ENCODE measurements at places on chromosomes 1 and 21.

- no peak for DNase-seq
Observed at GRCh38 chr1:176669782-176670181, 206.8 kb downstream of the PAPPA2 start.

GRCh38 chr1:223815865-223816264 lies 29.9 kb downstream of the TP53BP2 start:
- no peak for DNase-seq

GRCh38 chr1:216732121-216732520 lies 8.9 kb upstream of the ESRRG start:
- no peak for DNase-seq

DNA sequence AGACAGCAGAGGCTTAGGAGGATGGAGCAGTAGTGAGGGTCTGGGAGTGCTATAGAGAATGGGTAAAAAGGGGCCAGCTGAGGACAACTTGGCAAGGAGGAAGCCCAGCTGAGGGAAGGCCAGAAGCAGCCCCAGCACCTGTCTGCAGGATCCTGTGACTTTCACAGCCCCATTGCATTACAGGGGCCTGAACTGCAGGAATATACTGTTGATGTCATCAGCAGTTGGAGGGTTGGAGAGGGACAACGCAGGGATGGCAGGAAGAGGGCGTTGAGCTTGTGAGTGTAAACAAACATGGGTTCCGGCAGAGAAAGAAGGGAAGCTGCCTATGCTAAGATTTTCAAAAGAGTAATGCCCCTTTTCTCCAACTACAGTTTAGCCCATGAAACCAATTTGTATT lies 628.5 kb downstream of the SMYD3 start:
- no peak for DNase-seq

- no peak for DNase-seq
Observed at GRCh38 chr1:92975551-92976232, 14.4 kb upstream of the DIPK1A start.

- no peak for DNase-seq
Observed at GRCh38 chr1:156667610-156667967, 9.6 kb downstream of the NES start.

DNA sequence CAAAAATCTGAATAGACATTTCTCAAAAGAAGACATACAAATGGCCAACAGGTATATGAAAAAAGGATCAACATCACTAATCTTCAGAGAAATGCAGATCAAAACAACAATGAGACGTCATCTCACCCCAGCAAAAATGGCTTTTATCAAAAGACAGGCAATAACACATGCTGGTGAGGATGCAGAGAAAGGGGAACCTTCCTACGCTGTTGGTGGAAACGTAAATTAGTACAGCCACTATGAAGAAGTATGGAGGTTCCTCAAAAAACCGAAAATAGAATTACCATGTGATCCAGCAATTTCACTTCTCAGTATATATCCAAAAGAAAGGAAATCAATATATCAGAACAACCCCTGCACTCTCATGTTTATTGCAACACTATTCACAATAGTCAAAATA lies 65.1 kb upstream of the ATP1B1 start:
- no peak for DNase-seq

- DNase-seq = no peak
Observed at GRCh38 chr1:2376261-2376741, 15.1 kb downstream of the MORN1 start.

DNA sequence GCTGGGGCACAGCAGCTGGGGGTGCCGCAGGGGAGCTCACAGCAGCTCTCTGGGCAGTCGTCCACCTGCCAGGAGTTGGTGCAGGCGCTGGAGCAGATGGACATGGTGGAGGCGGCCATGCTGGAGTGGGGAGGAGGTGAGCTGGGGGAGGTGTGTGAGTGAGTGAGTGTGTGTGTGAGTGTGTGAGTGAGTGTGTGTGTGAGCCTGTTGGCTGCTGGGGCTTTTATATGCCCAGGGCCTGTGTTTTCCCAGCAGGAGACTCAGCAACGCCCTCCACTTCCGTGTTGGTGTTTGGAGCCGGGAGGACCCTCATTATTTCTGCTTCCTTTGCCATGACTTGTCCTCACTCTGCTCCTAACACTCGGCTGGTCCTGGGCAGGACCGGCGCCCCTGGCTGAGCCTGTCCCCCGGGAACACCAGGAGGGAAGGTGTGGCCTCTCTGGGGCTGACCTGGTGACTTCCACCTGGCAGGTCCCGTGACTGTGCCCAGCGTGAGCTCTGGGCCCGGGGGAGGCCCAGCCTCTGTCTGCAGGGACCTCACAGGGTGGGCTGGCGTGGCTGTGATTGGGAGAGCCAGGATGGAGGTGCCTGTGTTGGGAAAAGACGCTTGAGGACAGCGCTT lies at the start of gene KRTAP10-2:
Gene KRTAP10-2 (minus strand): TSS at position 166 of the 622 bp plus-strand sequence. CDS start 47 bp downstream, at position 119.
- no peak for DNase-seq

DNA sequence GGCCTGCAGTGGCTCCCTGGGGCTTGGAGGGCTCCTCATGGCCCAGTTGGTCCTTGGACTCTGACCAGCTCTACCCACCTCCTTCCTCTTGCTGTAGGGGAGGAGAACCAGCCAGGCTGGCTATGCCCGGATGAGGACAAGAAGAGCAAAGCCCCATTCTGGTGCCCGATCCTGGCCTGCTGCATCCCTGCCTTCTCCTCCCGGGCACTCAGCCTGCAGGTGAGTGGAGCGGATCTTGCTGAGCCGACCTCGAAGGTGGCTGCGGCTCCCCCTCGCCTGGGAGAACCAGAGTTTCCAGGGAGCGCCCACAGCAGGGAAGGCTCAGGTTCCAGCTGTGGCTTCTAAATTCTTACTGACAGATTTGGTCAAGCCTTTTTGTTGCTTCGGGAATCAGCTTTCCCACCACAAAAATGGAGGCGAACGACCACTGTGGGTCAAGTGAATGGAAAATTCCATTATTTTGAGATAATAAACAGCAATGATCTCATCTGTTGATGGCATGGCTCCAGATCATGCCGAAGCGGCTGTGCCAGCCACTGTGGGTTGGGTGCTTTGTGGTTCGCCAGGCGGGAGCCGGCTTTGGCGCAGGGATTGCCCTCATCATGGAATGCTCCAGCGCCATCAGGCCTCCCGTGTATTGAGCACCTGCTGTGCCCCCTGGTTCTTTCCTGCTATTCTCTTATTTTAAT lies 106.5 kb upstream of the ACTL8 start:
- no peak for DNase-seq

DNA sequence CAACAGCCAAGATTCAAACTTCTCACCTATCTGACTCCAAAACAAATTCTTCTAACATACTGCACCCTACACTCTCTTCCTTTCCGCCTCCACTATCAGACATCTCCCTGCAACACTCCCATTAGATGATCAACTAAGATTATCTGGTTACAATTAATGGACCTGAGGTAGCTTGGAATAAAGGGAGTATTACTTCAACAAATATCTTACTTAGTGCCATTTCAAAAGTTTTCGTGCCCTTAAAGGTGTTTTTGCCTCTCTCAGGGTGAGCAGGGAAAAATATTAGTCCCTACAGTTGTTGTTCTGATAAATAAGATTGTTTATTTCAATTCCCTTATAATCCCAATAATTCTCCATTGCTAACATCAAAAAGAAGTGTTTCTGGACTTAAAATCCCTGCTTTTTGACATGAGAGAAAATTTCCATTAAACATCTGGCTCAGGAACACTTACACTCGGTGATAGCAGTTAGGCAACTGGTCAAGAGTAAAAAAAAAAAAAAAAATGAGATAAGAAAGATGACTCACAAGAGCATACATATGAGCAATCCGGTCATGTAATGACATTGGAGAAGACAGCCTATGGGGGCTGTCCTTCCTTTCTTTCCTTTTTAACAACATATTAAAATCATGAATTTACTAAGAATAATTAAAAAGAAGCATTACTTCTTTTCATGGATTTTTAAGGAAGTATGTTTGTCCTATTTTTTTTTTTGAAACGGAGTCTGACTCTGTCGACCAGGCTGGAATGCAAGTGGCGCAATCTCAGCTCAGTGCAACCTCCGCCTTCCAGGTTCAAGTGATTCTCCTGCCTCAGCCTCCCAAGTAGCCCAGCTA lies 7.6 kb downstream of the RSBN1 start:
- no peak for DNase-seq

DNA sequence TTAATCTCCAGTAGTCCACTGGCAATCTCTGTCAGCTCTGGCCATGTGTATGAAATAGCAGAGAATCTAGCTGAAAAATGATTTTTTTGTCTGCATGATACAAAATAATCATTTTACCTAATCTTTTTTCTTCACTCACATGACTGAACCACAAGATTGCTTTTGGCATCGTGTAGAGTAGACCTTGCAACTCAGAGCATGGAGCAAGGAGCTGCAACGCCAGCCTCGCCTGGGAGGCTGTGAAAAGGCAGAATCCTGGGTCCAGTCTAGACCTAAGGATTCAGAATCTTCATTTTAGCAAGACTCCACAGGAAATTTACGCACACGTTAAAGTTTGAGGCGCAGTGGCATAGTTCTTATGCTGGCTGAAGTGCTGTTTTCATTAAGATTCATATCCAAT lies 40.2 kb downstream of the TOMM20 start:
- DNase-seq = no peak

DNA sequence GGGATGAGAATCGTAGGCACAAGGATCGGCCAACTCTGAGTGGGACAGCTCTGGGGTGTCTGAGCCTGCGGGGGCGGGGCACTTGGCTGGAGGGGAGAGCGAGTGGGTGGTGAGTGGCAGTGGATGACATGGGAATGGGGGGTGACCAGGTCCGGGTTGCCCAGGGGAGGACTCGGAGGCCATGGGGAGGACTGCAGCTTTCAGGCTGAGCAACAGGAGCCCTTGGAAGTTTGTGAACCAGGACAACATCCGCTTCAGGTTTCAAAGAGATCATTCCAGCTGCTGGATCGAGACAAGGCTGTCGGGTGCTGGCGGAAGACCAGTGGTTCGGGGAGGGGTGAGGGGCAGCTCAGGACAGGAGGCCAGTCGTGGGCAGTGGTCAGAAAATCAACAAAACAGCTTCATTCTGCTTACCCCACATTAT lies 124.4 kb upstream of the IRF2BP2 start:
- DNase-seq = no peak

DNA sequence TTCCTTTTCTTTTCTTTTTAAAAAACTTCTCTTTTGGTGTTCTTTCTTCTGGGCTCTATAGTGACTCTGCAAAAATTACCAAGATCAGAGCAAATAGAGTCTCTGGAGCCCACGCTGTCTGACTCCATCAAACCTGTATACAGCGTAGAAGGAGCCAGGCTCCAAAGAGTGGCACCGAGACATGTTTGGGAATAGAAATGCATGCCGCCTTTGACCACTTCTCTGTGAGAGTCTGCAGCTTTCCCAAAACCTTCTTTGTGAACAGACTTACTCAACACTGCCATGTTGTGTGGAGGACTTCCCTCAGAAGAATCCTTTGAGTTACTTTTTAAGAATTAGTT lies 55.3 kb downstream of the GORAB start:
- DNase-seq = no peak

DNA sequence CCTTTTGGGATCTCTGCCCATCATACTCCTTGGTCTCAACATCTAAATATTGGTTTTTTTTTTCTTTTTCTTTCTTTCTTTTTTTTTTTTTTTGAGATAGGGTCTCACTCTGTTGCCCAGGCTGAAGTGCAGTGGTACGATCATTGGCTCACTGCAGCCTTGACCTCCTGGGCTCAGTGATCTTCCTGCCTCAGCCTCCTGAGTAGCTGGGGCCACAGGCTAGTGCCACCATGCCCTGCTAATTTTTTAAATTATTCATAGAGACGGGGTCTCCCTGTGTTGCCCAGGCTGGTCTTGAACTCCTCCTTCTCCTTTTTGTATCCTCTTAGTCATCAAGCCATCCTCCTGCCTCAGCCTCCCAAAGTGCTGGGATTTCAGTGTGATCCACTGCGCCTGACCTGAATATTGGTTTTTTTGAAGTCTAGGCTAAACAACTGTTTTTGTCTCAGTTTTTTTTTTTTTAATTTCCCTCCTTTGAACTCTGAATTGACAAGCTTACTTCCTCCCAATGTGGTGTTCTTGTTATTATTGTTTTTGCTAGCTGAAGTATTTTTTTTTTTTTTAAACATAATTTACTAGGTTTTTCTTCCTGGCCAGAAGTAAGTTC lies 30.9 kb downstream of the MAPKAPK2 start:
- no peak for DNase-seq

- DNase-seq = no peak
Observed at GRCh38 chr1:31828341-31828740, 12.5 kb upstream of the SPOCD1 start.

DNA sequence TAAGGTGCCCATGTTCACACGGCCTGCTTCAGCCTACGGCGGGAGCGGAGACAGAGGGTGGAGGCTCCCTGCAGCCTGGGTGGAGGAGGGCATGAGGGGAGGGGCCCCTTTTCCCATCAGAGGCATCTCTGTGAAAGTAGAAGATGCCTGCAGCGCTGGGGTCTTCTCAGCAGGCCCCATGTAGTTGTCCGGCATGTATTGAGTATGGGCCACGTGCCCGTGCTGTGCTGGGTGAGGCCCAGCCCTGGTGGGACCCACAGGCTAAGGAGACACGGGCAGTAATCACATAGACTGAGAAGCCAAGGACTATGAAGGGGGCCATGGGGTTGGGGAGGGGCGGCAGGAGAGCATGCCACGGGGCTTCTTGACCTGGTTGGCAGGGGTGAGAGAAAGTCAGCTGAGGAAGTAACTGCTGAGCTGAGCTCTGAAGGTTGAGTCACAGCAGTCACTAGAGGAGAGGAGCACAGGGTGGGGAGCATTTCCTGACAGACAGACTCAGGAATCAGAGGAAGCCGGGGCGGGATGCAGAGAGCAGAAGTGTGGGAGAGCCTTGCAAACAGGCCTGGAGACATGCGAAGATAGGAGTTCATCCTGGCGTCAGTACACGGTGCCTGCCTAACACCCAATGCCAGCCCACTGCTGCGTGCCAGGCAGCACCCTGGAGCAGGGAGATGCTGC lies 21.6 kb downstream of the PSEN2 start:
- no peak for DNase-seq

DNA sequence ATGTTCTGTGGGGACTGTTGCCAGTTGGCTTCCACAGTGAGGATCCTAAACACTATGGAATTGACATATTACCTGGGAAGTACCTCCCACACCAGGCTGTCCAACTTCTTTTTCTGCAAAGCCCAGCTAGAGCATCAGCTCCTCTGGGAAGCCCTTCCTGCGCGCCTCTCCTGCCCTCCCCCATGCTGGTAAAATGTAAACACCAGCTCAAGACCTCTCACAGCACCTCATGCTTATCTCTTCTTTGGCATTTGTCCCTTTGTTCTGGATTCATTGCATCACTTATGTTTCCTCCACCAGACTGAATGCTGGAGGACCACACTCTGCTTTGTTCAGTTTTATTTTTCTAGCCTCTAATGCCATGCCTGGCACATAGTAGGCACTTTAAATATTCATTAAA lies 172.1 kb downstream of the HHAT start:
- no peak for DNase-seq
